ENCODE measurements at places on chromosomes 5 and 9. TPM values are rescaled to one million over a fixed set of nuclear protein-coding genes. Genes with fewer than 3 reads are reported as not detected.

The C9orf50 gene
- 0.56 TPM for total RNA-seq

The C9orf153 gene
- not detected for total RNA-seq

The PIP5K1B gene
- total RNA-seq = not detected

The PTPN3 gene
- 5.5 TPM for total RNA-seq

The SLC4A9 gene
- total RNA-seq = not detected

The PLAC8L1 gene
- 0.34 TPM for total RNA-seq

The MYMK gene
- not detected for total RNA-seq

The ARID3C gene
- total RNA-seq = 0.11 TPM

The CEMIP2 gene
- total RNA-seq = 91.7 TPM

The OGN gene
- total RNA-seq = not detected

The B4GALT1 gene
- 12.4 TPM for total RNA-seq

The KCNV2 gene
- not detected for total RNA-seq

The SYNPO gene
- total RNA-seq = 4.1 TPM
